Daoy (cell line): ENCODE measurements at places on chromosomes 6 and 20. TPM values are rescaled to one million over a fixed set of nuclear protein-coding genes. Genes with fewer than 3 reads are reported as not detected.

SLC12A5 gene
- total RNA-seq: 0.54 TPM in 1 of 2 replicates, not detected in the other

GRCh38 chr6:13523826-13524622 is 36.6 kb upstream of the GFOD1 start:
- no peak for DNase-seq

APOBEC2 gene
- total RNA-seq: not detected in 2 replicates

GRCh38 chr20:62925420-62926228 is 681 bp downstream of the DIDO1 start:
- DNase-seq: peak; percentile 50

DNA sequence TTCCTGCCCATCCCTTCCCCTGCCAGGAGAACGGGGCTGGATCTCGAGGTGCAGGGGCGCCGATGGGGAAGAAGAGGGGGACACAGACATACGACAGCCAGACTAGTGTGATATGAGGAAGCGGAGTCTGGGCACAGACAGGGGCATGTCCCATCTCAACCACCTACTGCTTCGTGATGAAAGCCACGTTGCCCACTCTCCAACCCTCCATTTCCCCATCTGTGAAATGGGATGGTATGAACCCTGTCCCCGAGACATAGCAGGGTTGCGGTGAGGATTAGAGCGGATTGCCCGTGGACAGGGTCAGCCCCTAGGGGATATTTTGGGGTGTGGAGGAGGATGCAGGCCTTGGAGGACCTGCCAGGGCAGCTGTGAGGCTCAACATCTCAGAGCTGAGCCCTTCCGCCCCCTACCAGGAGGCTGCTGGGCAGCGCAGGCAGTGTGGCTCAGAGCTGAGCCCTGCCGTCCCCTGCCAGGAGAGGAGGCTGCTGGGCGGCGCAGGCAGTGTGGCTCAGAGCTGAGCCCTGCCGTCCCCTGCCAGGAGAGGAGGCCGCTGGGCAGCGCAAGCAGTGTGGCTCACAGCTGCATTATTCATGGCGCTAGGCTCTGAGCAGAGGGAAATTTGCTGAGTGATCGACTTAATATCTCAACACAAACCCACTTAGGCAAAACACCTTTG is 71.7 kb downstream of the GRM4 start:
- DNase-seq: peak; percentile 23

OOEP gene
- total RNA-seq: not detected in 2 replicates

GRCh38 chr6:169253337-169254238 is at the start of gene THBS2:
TSS of gene THBS2 (minus strand) at chr6:169253846. CDS start at chr6:169250784, 3,062 bp downstream.
- peak; percentile 53 for DNase-seq

DNA sequence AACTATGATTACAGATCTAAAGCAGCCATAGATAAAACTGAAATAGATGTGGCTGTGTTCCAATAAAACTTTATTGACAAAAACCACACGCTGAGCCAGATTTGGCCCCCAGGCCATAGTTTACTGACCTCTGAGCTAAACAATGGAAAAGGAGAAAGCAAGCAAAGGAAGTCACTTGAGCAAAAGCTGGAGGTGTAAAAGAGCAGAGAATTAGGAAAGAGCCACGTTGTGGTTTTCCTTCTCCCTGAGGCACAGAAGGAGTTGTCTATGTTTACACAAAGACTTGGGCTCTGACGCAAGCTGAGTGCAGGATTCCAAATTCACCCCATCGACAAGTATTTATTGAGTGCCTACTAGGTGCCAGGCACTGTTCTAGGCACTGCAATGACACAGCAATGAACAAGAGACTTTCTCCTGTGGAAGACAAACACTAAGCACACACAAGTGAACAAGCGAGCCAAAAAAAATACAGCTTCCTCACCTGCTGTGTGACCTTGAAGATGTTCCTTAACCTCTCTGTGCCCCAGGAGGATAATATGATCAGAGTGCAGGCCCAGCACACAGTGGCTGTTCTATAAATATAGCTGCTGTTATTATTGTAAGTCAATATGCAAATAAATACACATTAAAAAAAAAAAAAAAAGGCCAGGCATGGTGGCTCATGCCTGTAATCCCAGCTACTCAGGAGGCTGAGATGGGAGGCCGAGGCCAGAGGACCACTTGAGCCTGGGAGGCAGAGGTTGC is 75.4 kb upstream of the PTPN1 start:
- DNase-seq: no peak

DNA sequence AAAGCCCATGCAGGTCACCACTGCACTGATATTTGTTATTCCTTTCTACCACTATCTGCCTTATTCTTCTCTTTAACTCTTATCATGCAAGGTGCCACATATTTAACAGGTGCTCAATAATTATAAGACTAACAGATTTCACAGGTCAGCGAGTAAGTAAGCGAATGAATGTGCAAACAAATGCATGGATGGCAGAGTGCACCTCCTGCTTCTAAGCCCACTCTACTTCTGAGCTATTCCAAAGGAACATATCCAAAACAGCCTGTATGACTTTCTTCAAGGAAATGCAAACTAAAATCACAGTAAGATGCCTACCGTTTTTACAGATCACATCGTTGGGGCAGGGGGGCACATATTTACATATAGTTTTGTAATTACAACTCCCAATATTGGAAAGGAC is 71.3 kb downstream of the ZMYND8 start:
- no peak for DNase-seq

- no peak for DNase-seq
Measured at GRCh38 chr6:121335087-121336008, 1.1 kb upstream of the TBC1D32 start.

- peak; percentile 26 for DNase-seq
Measured at GRCh38 chr6:36963451-36964290, 9.1 kb downstream of the PI16 start.
